ENCODE measurements at places on chromosomes 3 and 15. TPM values are rescaled to one million over a fixed set of nuclear protein-coding genes. Genes with fewer than 3 reads are reported as not detected.

Gene DZIP1L
- total RNA-seq, result not detected

- peak; percentile 49 for DNase-seq
These were observed 53.2 kb upstream of the MCF2L2 start for GRCh38 chr3:183481582-183481981.

DNA sequence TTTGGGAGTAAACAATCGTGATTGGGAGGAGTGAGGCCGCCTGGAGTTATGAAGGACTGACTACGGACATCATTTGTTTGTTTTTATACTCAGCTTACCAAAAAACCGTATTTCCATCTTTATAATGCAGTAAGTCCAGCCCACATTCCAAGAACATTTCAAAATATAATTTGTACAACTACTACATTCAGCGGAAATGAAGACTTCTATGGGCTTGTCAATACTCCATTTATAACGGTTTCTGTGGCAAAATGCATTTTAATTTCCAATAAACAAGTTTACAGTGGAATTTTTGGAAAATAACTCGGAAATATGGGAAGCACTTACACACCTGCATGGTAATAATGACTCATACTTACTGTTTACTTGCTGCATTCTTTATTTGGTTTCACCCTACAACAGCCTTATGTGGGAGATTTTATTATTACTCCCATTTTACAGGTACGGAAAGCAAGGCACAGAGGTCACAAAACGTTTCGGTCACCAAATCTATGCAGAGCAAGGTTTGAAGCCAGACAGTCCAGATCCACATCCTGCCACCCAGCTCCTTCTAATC is 62.3 kb downstream of the LDHAL6B start:
- DNase-seq, result no peak

- DNase-seq, result no peak
These were observed 169.5 kb upstream of the COL8A1 start for GRCh38 chr3:99468918-99469317.

All from activated CD4-positive, alpha-beta memory T cell treated with anti-CD3 and anti-CD28 coated beads for 36 hours (primary cell).